ENCODE measurements at places on chromosomes 7 and 10.

GRCh38 chr10:62912086-62912485 lies 95.9 kb upstream of the EGR2 start:
- H3K27me3 ChIP-seq: no peaks in the 10 kb centered on the region
- H3K4me1 ChIP-seq: peaks cover 6% of the 10 kb centered on the region
- H3K27ac ChIP-seq: no peak overlapping the region
- no peak overlapping the region for H3K4me3 ChIP-seq
- no peak for DNase-seq

- DNase-seq: no peak
- H3K4me1 ChIP-seq: no peaks in the 10 kb centered on the region
- H3K27ac ChIP-seq: no peak overlapping the region
- no peak overlapping the region for H3K4me3 ChIP-seq
- no peaks in the 10 kb centered on the region for H3K36me3 ChIP-seq
- H3K27me3 ChIP-seq: no peaks in the 10 kb centered on the region
These were observed 226.2 kb upstream of the TCF7L2 start for GRCh38 chr10:112723876-112724275.

DNA sequence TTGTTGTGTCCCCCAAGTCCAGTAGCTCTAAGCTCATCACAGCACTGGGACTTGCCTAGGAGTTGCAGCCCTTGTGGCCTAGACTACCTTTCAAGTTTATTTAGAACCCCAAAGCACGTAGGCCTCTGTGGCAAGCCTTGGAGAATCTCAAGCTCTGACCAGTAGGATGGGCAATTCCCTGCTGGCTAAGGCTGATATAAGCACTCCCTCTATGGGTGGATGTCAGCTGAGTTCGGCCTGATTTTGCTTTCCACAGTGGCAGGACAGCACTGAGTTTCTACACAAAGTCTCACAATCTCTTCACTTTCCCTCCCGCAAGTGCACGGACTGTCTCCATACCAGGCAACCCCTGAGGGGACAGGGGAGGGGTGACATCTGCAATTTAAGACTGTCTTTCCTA lies 886.4 kb upstream of the LRRN3 start:
- no peaks in the 10 kb centered on the region for H3K4me1 ChIP-seq
- H3K36me3 ChIP-seq: no peaks in the 10 kb centered on the region
- DNase-seq: no peak
- H3K27me3 ChIP-seq: no peaks in the 10 kb centered on the region

GRCh38 chr7:69827558-69827957 lies 229.3 kb downstream of the AUTS2 start:
- no peaks in the 10 kb centered on the region for H3K27me3 ChIP-seq
- H3K4me3 ChIP-seq: no peak overlapping the region
- no peak overlapping the region for H3K27ac ChIP-seq
- H3K4me1 ChIP-seq: no peaks in the 10 kb centered on the region
- no peaks in the 10 kb centered on the region for H3K36me3 ChIP-seq

GRCh38 chr10:108785011-108785410 lies 1138.3 kb downstream of the XPNPEP1 start:
- H3K27me3 ChIP-seq: no peaks in the 10 kb centered on the region
- no peak overlapping the region for H3K27ac ChIP-seq
- H3K36me3 ChIP-seq: no peaks in the 10 kb centered on the region
- DNase-seq: no peak
- H3K4me1 ChIP-seq: no peaks in the 10 kb centered on the region

GRCh38 chr10:44332465-44332864 lies 52.4 kb downstream of the CXCL12 start:
- H3K4me1 ChIP-seq: no peaks in the 10 kb centered on the region
- H3K27me3 ChIP-seq: peaks cover 6% of the 10 kb centered on the region
- no peak for DNase-seq
- H3K27ac ChIP-seq: no peak overlapping the region
- no peaks in the 10 kb centered on the region for H3K36me3 ChIP-seq

DNA sequence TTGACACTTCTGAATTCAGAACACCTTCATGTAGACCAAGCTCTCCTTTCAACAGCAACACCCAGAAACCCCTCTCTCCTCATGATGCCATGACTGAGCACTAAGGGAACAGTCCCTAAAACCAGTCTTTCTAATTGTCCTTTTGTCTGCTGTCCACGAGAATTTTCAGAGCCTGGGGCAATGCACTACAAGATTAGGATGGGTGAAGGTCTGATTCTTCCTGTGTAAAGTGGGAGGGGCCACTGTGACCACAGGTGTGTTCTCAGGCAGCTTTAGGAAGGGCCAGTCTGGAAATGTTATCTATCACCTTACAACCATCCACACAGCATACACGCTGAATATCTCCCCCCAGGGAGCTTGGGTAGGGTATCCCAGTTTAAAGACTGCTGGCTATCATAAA lies 7.9 kb downstream of the PAXIP1 start:
- no peak for DNase-seq
- no peak overlapping the region for H3K27ac ChIP-seq
- no peaks in the 10 kb centered on the region for H3K4me1 ChIP-seq
- no peaks in the 10 kb centered on the region for H3K36me3 ChIP-seq

- no peak overlapping the region for H3K27ac ChIP-seq
- H3K4me1 ChIP-seq: peaks cover 6% of the 10 kb centered on the region
- no peak for DNase-seq
- no peaks in the 10 kb centered on the region for H3K36me3 ChIP-seq
- H3K4me3 ChIP-seq: no peak overlapping the region
- H3K27me3 ChIP-seq: no peaks in the 10 kb centered on the region
These were observed 4.4 kb upstream of the ASB13 start for GRCh38 chr10:5670662-5671375.

DNA sequence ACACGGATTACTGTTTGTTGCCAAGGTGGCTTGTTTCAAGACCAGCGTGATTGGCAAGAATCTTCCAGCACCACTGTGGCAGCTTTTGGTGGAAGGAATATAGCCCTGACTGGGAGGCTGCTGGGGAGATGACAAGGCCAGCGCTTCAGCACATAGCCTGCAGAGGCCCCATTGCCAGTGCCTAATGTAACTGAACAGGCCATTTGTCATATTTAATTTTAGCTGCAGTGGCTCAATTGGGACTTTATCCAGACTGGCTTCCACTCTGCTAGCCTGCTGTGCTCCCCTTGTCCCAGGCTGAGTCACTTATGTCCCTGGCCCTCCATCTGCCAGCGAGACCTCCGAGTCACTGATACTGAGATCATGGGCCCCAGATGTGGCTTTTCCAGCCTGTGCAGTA lies 483.1 kb downstream of the GALNT17 start:
- no peak overlapping the region for H3K27ac ChIP-seq
- no peak for DNase-seq
- H3K4me1 ChIP-seq: peaks cover 9% of the 10 kb centered on the region
- H3K4me3 ChIP-seq: no peak overlapping the region
- H3K36me3 ChIP-seq: no peaks in the 10 kb centered on the region

DNA sequence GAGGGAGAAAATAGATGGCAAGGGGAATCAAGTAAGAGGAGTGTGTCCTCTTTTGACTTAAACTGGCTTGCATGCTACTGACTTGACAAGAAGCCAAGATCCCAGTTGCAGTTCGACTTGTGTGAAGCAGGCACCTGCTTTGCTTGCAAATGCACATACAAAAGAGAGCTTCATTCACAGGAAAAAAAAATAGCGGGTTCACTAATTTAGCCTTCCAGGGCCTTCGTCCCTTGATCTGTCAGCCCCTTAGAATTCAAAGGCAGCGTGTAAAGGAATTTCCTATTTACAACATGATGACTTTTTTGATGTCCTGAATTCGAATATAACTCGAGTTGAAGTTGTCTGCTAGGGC lies 192.1 kb downstream of the CELF2 start:
- no peaks in the 10 kb centered on the region for H3K27me3 ChIP-seq
- no peaks in the 10 kb centered on the region for H3K36me3 ChIP-seq
- H3K4me3 ChIP-seq: no peak overlapping the region
- peaks cover 5% of the 10 kb centered on the region for H3K4me1 ChIP-seq
- no peak for DNase-seq

DNA sequence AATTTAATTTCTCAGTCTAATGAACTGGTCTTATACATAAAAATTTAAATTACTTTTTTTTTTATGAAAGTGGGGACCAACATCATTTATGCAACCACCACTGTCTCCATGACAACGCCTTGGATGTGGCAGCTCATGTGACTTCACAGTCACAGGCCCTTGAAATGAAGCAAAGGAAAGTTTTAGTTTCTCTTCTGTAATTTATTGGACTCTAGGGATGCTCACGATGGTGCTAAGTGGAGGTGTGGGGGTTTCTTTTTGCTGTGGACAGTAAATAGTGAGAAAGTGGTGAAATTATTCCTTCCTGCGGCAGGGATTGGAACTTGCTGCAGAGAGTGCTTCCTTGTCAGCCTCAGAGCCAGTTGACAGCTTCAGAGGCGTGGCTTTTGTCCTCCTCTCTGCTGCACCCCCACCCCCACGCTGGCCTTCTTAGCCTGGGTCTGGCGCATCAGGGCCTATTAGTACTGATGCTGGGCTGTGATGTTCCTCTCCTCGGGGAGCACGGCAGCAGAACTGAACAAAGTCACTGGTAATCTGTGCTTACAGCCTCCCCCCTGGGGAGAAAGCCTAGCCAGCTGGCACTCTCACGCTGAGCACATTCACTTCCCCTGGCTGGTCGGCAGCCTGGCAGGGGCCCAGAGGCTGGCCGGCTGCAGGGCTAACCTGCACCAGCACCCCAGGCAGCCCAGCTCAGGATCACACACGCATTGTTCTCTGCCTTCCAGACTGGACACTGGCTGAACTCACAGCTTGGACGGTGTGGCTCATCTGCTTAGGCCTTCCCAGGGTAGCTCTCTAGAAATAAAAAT lies 517.5 kb upstream of the GALNT17 start:
- H3K27ac ChIP-seq: peak overlapping the region; percentile 55
- no peaks in the 10 kb centered on the region for H3K36me3 ChIP-seq
- H3K27me3 ChIP-seq: no peaks in the 10 kb centered on the region
- H3K4me3 ChIP-seq: no peak overlapping the region

DNA sequence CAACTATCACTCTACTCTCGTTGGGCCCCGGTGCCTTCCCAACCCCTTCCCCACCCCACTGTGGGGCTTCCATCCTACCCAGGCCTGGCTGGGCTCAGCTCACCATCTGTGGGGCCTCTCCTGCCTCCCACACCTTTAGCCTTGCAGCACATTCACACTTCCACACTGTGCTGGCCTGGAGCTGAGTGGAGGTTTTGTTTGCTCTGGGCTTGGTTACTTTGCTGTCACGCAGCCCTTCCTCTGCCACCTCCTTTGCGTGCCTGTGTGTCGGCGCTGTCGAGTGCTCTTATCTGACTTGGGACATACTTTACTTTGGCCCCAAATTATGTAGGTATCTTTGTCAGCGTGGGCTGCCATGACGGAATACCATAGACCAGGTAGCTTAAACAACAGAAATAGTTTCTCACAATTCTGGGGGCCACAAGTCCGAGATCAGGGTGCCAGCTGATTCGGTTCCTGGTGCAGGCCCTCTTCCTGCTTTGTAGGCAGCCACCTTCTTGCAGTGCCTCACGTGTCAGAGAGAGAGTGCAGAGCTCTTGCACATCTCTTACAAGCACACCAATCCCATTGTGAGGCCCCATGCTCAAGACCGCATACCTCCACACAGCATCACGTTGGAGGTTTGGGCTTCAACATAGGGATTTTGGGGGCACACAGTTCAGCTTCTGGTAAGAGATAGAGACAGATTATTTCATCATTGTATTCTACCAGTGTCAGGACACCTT lies 89.0 kb downstream of the CUL1 start:
- H3K27ac ChIP-seq: no peak overlapping the region
- H3K27me3 ChIP-seq: no peaks in the 10 kb centered on the region
- H3K4me3 ChIP-seq: no peak overlapping the region
- peaks cover 94% of the 10 kb centered on the region for H3K36me3 ChIP-seq

GRCh38 chr7:45198986-45199385 lies 41.4 kb downstream of the RAMP3 start:
- H3K4me1 ChIP-seq: peaks cover 10% of the 10 kb centered on the region
- H3K27ac ChIP-seq: no peak overlapping the region
- H3K27me3 ChIP-seq: no peaks in the 10 kb centered on the region

GRCh38 chr10:60992636-60993035 lies 48.7 kb upstream of the RHOBTB1 start:
- no peak overlapping the region for H3K4me3 ChIP-seq
- H3K36me3 ChIP-seq: no peaks in the 10 kb centered on the region
- no peaks in the 10 kb centered on the region for H3K4me1 ChIP-seq
- DNase-seq: no peak
- H3K27ac ChIP-seq: no peak overlapping the region

- H3K27me3 ChIP-seq: no peaks in the 10 kb centered on the region
- H3K27ac ChIP-seq: peak overlapping the region; percentile 12
- no peak for DNase-seq
- peaks cover 87% of the 10 kb centered on the region for H3K36me3 ChIP-seq
These were observed 33.5 kb downstream of the FAM204A start for GRCh38 chr10:118308664-118309063.

- no peaks in the 10 kb centered on the region for H3K4me1 ChIP-seq
- H3K36me3 ChIP-seq: no peaks in the 10 kb centered on the region
- H3K4me3 ChIP-seq: no peak overlapping the region
- no peak for DNase-seq
These were observed 335.2 kb upstream of the ZNF32 start for GRCh38 chr10:43983856-43984271.

DNA sequence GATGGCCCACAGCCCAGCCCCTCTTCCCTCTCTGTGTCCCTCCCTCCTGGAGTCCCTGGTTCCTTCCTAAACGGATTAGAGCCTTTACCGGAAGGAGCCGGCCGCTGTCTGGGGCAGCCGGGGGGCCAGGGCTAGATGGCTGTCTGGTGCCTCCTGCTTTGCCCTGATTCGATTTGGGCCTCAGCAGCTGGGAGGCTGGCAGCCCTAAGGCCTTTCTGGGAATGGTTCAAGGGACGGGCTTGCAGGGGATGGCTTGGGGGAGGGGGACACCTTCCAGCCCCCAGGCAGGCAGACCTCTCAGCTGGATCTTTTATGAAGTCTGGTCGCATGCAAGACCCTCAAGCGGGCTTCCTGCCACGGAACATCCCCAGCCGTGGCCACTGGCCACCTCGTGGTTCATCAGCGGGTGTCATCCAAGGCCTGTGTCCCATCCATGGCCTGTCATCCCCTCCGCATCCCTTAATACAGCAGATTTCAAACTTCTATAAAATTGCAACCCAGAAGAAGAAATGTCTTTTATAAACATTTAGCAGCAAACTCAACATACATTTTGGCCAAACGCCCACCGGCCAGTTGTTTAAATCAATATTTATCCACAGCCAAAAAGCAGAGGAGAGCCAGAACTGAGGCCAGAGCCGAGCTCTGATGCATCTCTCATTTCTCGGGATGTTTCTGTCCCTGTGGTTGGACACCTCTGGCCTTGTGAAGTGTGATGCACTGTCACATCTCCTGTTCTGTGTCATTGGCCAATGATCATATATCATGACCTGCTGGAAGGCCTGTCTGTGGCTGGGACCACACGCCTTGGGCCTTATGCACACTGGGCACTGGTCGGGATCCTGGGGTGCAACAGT lies 52.0 kb downstream of the GTF2IRD1 start:
- peaks cover 14% of the 10 kb centered on the region for H3K4me1 ChIP-seq
- no peaks in the 10 kb centered on the region for H3K27me3 ChIP-seq
- H3K27ac ChIP-seq: peak overlapping the region; percentile 44
- peaks cover 51% of the 10 kb centered on the region for H3K36me3 ChIP-seq
- H3K4me3 ChIP-seq: no peak overlapping the region
- DNase-seq: no peak
